Sciatic nerve (tissue), 2 donors: ENCODE measurements at places on chromosomes 5 and 9.

DNA sequence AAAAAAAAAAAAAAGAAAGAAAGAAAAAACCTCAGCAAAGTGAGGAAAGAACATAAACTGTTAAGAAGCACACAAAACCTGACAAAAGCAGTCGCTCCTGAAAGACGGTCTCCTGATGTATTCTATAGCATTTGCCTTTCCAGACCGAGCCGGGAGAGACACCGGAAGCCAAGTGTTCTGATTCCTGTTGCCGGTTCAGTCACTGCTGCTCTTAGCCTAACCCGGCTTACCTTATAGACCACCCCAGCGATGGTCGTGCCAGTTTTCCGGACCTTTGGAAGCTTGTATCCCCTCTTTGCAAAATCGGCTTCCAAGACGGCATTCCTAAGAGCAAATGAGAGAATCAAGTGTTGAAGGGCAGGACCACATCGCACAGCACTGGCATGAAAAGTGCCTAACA lies 630 bp downstream of the PSMB7 start:
- DNase-seq: no peak

DNA sequence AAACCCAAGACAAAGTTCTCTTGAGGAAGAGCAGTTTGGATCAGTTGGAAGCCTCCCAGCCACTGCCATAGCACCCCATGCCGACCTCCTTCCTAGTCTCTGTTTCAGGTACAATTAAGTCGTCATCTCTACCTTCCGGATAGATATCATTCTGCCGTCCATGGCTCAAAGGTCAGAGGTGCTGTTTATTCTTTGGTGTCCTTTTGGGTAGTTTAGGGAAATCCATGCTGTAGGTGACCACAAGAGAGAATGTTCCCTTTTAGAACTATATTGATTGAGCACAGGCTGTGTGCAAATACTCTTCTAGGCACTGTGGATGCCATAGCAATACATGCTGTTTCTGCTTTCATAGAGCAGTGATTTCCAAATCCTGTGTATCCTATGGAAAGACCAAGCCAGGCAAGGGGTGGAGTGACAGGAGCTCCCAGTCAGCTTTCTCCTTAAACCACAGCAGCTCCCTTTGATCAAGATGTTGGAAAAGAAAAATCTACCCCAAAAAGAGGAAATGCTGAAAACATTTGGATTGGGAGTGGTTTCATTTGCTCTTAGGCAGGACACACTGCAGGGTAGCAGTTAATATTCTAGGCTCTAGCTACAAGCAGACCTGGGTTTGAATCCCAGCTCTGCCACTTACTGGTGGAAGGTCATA lies 127.9 kb downstream of the PALM2AKAP2 start:
- DNase-seq: no peak

DNA sequence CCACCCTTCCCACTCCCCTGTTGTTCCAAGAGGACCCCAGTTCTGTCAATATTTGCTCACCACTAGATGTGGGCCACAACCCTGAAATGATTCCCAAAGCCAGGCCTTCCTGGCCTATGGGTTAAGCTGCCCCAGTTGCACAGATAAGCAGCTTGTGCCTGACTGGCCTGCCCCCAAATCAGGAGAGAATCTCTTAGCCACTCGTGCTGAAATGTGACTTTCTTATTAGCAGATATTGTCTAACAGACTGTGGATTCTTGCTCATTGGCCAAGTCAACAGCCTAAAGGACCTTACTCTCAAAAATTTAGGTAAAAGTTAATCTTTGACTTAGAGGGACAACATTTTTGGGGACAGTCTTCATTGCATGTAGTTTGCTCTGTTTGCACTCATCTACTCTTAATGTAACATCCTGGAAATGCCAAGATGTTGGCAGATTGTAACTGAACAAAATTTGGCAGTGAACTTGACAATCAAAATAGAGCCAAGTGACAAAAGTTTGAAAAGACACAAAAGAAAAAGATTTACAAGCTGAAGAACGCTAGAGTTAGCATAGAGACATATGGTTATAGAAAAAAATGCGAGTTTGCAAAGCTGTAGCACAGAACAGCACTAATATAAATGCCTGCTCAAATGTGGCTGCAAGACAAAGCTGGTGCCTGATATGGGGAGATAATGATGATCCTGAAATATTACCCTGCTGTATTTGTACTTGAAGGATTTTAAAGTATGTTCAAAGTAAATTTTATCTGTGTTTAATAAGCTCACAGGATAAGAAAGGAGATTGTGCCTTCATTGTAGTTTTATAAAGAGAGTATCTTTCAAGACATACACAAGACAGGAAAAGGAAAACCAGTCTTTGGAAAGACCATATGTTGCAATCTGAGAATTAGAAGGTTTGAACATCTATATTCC lies 29.0 kb upstream of the FSD1L start:
- no peak for DNase-seq

DNA sequence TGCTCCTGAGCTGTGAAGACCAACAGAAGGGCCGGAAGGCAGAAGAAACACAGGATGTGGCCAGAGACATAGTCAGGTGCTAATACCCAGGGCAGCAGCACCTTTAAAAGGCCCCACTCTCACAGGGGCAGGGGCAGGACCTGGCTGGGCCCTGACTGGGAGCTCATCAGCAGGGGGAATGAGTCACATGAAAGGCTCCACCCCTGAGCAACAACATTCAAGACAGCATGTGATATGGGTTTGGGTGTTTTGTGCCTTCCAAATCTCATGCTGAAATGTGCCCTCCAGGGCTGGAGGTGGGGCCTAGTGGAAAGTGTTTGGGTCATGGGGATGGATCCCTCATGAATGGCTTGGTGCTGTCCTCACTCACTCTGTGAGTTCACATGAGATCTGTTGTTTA lies 181.7 kb downstream of the ERCC6L2 start:
- no peak for DNase-seq

GRCh38 chr5:72187388-72188075 lies 80.3 kb downstream of the MAP1B start:
- DNase-seq: no peak

GRCh38 chr9:7186175-7186574 lies 428.4 kb downstream of the KDM4C start:
- no peak for DNase-seq

GRCh38 chr5:1515311-1515920 lies 8.3 kb downstream of the LPCAT1 start:
- DNase-seq: peak; percentile 44
